ENCODE measurements at places on chromosomes 1 and 21. TPM values are rescaled to one million over a fixed set of nuclear protein-coding genes. Genes with fewer than 3 reads are reported as not detected.

DNA sequence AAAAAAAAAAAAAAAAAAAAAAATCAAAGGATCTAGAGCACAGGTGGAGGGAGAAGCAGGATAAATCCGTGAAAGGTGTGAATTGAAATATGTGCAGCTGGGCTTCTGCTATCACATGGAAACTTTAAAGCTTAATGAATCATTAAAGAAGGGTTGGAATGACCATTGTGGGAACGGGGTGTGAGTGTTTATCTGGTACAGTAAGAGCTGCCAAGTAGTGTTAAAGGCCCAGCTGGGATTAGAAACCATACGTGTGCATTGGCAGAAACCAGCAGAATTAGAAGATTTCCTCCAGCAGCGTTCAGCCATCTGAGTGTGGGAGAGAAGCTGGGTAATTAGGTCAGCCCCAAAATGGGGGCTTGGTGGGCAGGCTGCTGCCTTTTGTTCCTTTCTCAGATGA, 13.5 kb downstream of the FALEC start:
- no peaks in the 10 kb centered on the region for H3K4me1 ChIP-seq
- no peak overlapping the region for H3K27ac ChIP-seq
- no peak for DNase-seq

- no peak for DNase-seq
- no peak overlapping the region for H3K4me3 ChIP-seq
- H3K4me1 ChIP-seq = peaks cover 50% of the 10 kb centered on the region
- H3K36me3 ChIP-seq = peaks cover 5% of the 10 kb centered on the region
These were observed 4.2 kb downstream of the ADORA3 start for GRCh38 chr1:111499026-111499785.

- no peaks in the 10 kb centered on the region for H3K4me1 ChIP-seq
- no peaks in the 10 kb centered on the region for H3K27me3 ChIP-seq
- H3K27ac ChIP-seq = no peak overlapping the region
- H3K36me3 ChIP-seq = no peaks in the 10 kb centered on the region
- DNase-seq = no peak
These were observed 721.1 kb upstream of the TMPRSS15 start for GRCh38 chr21:19124691-19125090.

DNA sequence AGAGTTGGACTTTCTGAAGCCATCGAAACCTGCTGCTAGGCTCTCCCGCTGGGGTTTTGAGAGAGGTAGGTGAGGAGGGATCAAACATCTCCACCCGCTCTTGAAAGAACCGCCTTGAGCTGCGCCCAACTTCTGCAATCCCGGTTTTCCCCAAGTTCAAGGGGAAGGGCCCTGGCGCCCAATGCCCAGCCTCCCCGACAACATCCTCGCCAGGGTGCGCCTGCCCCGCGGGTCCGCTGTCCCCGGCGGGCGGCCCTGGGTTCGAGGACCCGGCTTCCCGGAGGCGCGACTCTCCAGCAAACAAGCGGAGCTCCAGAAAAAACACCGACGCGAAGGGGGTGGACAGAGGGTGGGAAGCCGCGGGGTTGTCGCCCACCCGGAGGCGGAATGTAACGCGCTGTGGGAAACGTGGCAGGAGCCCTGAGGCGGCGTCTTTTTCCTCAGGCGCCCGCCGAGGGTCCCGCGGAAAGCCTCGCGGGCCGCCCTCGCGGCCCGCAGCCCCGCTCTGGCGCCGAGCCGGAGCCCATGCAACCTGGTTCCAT, 607 bp downstream of the BTG3 start:
- H3K36me3 ChIP-seq = peaks cover 39% of the 10 kb centered on the region
- no peaks in the 10 kb centered on the region for H3K27me3 ChIP-seq
- peak overlapping the region; percentile 94 for H3K27ac ChIP-seq

- H3K27ac ChIP-seq = no peak overlapping the region
- H3K27me3 ChIP-seq = no peaks in the 10 kb centered on the region
- peaks cover 12% of the 10 kb centered on the region for H3K36me3 ChIP-seq
- H3K4me3 ChIP-seq = no peak overlapping the region
- DNase-seq = no peak
- H3K4me1 ChIP-seq = no peaks in the 10 kb centered on the region
These were observed 288.4 kb downstream of the SMYD3 start for GRCh38 chr1:246218686-246219085.

Gene TTC22
- 4.2 TPM for total RNA-seq

All from activated CD4-positive, alpha-beta T cell treated with anti-CD3 and anti-CD28 coated beads for 36 hours (primary cell).